ENCODE measurements at places on chromosomes 11 and 22. TPM values are rescaled to one million over a fixed set of nuclear protein-coding genes. Genes with fewer than 3 reads are reported as not detected.

Gene CNTN5
- not detected for total RNA-seq

Gene MAJIN
- not detected for total RNA-seq

Gene PGR
- total RNA-seq, result 0.74 TPM

Gene RASSF7
- 18.8 TPM for total RNA-seq

Gene ALX4
- total RNA-seq, result not detected

Gene CTSF
- 7.2 TPM for total RNA-seq

Gene FEN1
- 251 TPM for total RNA-seq

Gene MPEG1
- total RNA-seq, result not detected

Gene GVQW3
- total RNA-seq, result 1.1 TPM

Gene PRSS23
- total RNA-seq, result 537 TPM

Gene BTBD18
- not detected for total RNA-seq

Gene C11orf52
- not detected for total RNA-seq

Gene C22orf31
- not detected for total RNA-seq

Gene PDGFB
- total RNA-seq, result not detected

Gene FAU
- 410 TPM for total RNA-seq

Gene PKDREJ
- total RNA-seq, result not detected

Gene DGAT2
- 4.9 TPM for total RNA-seq

Gene SMIM35
- not detected for total RNA-seq

Gene NAALADL1
- not detected for total RNA-seq

Gene KMT5B
- total RNA-seq, result 19.8 TPM

Gene CSF2RB
- total RNA-seq, result not detected

Gene MS4A4A
- total RNA-seq, result not detected

Gene APOBEC3B
- total RNA-seq, result 6.5 TPM

Gene TMEM109
- 88.3 TPM for total RNA-seq

Gene C1QTNF4
- not detected for total RNA-seq

Gene MS4A3
- not detected for total RNA-seq

Gene MYBPC3
- total RNA-seq, result not detected

Gene ANO5
- total RNA-seq, result 0.06 TPM

Gene NRGN
- 9.1 TPM for total RNA-seq

Gene BARX2
- not detected for total RNA-seq

Gene SLC15A3
- 0.32 TPM for total RNA-seq

Gene OR8D1
- not detected for total RNA-seq

Gene SAA4
- not detected for total RNA-seq

Gene OR4P4
- total RNA-seq, result not detected

Gene TMEM45B
- not detected for total RNA-seq

Gene PPP6R3
- 111 TPM for total RNA-seq

Gene MIOX
- 0.13 TPM for total RNA-seq

Gene INTS4
- total RNA-seq, result 31.0 TPM

Gene SNX32
- total RNA-seq, result not detected

Gene THY1
- 0.20 TPM for total RNA-seq

Gene QSER1
- 19.3 TPM for total RNA-seq

Gene E2F8
- 2.7 TPM for total RNA-seq

Gene MMP13
- 0.47 TPM for total RNA-seq

Data from HT1080 (cell line).